ENCODE measurements at places on chromosomes 3 and 15.
A peak's percentile ranks its signal among the peaks of the same experiment; 100 is the strongest.

DNA sequence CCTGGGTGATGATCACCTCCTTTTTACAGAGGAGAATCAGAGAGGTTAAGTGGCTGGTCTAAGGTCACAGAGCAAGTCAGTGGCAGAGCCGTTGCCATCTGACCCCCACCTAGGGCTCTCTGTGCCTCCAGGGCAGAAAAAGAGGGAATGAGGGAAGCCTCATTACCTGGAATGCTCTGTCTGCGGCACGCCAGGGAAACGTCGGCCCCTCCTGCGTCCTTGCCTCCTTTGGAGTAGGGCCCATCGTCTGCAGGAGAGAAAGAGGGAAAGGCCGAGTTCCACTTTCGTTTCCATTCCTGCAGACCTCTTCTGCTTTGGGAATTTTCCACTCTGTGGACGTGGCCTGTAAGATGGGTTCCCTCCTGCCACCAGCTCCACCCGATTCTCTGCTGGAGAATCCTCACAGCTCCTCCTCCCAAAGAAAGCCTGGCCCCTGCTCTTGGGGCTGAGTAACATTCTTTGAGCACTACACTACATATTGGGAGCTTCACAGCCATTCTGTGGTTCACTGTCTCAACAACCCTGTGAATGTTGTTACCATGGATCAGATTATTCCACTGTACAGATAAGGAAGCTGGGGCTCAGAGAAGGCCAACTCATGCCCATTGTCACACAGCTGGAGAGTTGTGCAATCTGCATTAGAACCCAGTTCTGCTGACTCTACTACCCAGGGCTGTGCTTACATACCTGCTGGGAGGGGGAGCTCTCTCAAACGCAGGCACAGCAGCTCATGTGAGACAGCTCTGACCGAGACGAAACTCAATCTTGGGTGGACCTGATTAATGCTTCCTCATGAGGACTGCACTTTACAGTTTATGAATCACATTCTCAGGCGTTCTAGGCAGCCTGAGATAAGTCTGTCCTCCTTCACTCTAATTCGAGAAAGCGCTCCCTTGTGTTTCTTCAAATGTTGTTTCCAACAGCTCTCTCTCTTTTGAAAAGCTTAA lies 14.2 kb downstream of the GRIP2 start:
- peak; percentile 5 for DNase-seq

DNA sequence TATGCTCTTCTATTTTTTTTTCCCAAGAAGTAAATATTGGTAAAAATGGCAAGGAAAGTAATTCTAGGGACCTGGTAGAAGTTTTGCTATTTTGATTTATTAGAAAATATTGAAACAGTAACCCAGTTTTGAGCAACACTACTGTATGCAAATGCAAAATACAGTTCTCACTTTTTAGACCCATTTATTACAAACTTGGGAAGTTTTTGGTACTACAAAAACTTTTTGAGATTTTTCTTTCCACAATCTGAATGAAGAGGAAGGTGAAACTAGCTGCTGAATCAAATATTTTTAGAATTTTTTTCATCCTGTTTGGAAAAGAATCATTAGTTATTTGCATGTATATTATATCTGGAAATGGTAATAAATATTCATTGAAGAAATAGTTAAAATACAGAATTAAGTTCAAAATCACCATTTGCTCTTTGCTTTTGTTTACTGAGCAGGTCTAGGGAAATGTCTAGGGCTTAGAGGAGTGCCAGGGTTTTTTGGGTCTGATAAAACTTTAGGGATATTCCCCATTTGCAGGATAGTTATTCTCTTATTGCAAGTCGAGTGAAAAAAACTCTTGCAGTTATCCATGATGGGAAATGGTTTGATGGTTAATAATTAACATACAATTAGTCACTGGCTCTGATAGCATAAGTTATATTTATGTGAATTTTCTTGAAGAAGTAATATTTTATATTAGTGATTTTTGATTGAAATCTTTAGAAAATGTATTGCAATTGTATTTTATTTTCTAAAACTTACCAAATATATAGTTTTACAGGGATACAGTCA lies 47.0 kb downstream of the TCF12 start:
- no peak for DNase-seq

DNA sequence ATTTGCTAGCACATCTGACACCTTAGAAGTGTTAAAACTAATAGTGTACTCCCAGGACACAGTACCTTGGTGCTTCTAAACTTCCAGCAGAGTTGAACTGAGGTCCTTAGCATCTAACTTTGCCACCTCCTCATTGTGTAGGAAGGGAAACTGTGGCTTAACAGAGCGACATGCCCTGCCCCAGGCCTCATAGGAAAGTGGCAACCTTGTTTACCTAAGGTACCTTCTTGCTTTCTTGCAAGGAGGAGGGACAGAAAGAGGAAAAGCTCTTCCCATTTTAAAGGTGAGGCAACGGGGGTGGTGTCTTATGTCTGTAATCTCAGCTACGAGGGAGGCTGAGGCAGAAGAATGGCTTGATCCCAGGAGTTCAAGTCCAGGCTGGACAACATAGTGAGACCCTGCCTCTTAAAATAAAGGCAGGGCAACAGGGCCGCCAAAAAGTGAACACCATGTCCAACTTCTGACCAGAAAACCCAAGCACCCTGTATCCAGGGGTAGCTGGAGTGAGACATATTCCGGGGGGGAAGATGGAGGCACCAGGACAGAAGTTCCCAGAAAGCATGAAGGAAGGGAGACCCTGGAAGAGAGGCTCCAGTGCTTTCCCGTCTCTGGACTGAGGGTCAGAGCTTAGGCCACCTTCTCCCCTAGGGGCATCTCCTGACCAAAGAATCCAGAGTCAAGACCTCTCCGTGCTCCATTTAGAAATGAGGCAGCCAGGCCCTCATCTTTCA lies 540 bp upstream of the KLHL40 start:
- no peak for DNase-seq

DNA sequence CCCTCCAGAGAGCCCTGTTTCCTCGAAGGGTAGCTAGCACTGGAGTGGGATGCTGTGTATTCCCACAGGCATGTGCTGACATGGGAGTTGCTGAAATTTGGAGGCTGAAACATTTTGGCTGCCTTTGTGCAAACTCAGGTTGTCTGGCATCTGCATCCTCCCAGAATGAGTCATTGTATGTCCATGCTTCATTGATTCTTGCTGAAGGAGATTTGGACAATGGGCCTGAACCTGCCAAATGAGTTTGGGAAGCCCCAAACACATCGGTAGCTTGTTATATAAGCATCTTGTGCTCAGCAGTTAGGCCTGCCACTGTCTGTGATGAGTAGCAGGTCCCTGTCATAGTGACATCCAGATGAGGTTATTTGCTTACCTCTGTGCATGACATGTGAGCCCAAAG lies 160.0 kb downstream of the IL5RA start:
- DNase-seq = no peak
